ENCODE measurements at places on chromosomes 7 and 10.

- DNase-seq: no peak
These were observed 211.1 kb downstream of the HDAC9 start for GRCh38 chr7:18706670-18707069.

DNA sequence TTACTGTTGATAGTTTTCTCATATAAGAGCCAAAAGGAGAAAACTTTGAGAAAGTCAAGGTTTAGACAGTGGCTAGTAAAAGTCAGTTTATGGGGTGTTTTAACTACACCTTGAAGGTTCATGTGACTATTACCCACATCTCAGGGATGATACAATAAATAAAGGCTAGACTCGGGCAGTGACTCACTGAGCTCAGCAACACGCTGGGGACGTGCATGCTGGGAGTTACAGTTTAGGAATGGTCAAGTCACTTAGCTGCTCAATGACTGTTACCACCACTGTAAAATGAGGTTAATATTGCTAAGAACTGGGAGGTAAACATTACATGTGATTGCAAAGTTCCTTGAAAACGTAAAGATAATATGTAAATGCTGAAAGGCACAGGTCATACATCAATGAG, 1254.4 kb upstream of the PHF14 start:
- no peak for DNase-seq

DNA sequence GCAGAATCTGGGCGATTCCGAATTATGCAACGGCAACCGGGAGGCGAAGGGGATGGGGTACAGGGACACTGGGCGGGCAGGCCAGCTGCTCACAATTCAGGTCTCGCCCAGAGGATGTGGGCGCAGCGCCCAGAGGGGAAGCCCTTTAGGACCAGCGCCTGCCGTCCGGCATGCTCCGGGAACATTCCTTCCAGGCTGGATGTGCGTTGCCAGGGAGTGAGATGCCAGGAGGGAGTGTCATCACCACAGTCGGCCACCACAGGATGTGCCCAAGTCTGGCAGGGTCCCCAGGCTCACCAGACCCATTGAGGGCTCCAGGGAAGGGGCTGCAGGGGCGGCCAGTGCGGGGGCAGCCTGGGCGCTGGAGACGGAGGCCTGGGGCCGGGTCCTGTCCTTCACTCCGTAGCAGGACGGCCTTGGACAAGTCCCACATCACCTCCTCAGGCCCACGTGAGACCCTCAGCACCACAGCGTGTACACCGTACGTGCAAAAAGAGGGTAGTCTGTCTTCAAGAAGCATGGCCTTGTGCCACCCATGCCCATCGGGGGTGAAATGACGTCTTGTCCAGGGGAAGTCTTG, 63.9 kb downstream of the FOXL3 start:
- no peak for DNase-seq

- no peak for DNase-seq
These were observed 168.8 kb downstream of the PARD3 start for GRCh38 chr10:34646331-34646730.

- no peak for DNase-seq
These were observed 23.3 kb downstream of the BPGM start for GRCh38 chr7:134669845-134670373.

DNA sequence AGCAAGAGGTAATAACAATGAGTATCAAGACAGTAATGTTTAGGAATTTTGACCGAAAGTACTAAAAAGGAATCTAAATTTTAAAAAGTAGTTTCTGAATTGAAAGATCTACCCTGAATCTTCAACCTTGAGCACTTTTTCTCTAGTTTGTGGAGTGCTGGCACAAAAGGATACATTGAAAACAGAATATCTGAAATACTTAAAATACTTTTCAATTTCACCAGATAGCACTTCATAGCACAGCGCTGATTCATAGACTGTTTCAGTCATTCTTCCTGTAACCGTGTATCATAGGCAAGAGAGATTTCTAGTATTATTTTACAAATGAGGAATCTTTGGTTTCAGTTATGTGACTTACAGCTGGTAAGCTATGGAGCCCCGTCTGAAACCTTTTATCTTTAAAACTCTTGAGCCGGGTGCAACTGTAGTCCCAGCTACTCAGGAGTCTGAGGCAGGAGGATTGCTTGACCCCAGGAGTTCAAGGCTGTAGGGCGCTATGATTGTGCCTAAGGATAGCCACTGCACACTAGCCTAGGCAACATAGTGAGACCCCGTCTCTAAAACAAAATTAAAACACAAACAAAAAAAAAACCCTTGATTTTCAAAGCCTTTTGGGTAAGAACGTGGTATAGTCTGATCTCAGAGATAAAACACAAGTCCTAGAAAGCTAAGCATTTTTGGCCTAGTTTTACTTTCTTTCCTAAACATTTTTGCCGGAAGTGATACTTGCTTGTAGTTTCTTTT, 35.1 kb downstream of the FHIP2A start:
- no peak for DNase-seq

GRCh38 chr10:60311821-60312220, 77.9 kb downstream of the ANK3 start:
- DNase-seq: no peak

DNA sequence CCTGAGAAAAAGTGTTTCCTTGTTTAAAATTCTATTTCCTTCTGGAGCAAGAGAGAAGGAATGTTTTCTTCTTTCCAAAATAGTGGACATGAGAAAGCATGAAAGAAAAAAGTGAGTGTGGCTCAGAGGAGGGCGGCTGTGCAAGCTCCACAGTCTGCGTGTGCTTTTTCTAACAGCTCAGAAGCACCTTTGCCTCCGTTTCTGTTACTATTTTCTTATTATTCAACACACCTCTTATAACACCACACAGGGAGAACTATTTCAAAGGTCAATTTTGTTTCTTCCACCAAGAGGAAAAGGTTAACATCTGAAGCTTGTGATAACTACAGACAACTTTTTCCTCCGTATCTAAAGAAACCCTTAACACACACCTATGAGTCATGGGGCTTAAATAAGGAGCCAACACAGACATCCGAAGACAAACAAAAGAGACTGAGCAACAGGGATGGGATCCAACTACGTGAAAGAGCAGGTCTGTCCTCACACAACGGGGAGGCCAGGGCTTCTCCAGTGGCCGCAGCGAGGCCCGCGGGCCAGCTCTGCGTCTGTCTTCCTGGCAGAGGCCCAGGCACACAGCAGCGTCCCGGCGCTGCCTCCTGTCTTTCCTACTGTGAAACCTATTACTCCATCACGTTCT, 36.2 kb upstream of the NCAPG2 start:
- DNase-seq: no peak

GRCh38 chr10:87519582-87519981, 14.9 kb downstream of the MINPP1 start:
- DNase-seq: no peak

- no peak for DNase-seq
These were observed 18.2 kb upstream of the CDH23 start for GRCh38 chr10:71378336-71379117.

- DNase-seq: no peak
These were observed 79.9 kb upstream of the THSD7A start for GRCh38 chr7:11911900-11912299.

DNA sequence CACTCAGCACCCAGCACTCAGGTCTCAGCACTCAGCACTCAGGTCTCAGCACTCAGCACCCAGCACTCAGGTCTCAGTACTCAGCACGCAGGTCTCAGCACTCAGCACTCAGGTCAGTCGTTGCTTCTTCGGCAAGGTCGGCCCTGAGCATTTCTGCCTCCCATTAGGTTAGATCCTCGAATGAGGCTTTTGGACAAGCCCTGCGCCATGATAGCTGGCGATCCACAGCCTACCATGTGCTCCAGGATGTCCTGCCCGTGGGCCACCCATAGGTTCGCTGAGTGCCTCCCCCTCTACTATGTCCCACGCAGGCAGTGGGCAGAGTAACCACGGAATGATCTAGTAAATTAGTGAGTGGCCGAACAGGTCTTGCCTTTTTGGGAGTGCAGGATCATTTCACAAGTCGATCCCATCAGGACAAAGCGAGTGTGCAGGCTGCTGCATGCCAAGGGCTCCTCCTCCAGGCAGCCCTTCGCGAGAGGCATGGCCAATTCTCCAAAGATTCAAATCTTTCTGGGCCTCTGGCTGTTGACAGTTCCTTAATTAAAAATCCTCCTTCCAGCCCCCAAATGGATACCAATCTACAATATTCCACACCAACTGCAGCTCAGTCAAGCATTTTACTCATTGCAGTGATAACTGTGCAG, 206.3 kb downstream of the ADARB2 start:
- no peak for DNase-seq

- DNase-seq: no peak
These were observed 1249.1 kb downstream of the TYW1 start for GRCh38 chr7:68245688-68246087.

DNA sequence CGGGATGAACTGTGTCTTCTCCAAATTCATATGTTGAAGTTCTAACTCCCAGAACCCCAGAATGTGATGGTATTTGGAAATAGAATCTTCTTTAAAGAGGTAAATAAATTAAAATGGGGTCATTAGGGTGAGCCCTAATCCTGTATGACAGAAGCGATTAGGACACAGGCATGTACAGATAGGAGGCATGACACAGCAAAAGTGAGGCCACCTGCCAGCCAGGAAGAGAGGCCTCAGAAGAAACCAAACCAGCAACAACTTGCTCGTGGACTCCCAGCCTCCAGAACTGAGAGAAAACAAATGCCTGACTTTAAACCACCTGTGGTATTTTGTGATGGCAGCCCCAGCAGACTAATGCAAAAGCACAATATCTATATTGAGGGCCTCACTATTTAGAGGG, 214.3 kb downstream of the NEBL start:
- DNase-seq: no peak

Measured in NCI-H1436 treated with DMSO at 0.1 percent for 48 hours (cell line).